ENCODE measurements at places on chromosomes 2 and 18. TPM values are rescaled to one million over a fixed set of nuclear protein-coding genes. Genes with fewer than 3 reads are reported as not detected.

The ATIC gene
- 165 TPM for total RNA-seq

The SERPINB4 gene
- not detected for total RNA-seq

The REEP1 gene
- 0.10 TPM for total RNA-seq

The CCDC68 gene
- total RNA-seq = not detected

The ANKRD30B gene
- not detected for total RNA-seq

The MYO1B gene
- total RNA-seq = 14.3 TPM

The GRHL1 gene
- 1.8 TPM for total RNA-seq

The KLHL41 gene
- not detected for total RNA-seq

The HOXD12 gene
- total RNA-seq = not detected

The UGT1A5 gene
- total RNA-seq = not detected

The CD207 gene
- total RNA-seq = not detected

The DUSP19 gene
- 0.73 TPM for total RNA-seq

The UBXN2A gene
- total RNA-seq = 9.7 TPM

Measured in T-helper 1 cell treated with Interleukin-12 subunit alpha and Interleukin-12 subunit beta and Interleukin-4 antibody, amounts not matched to agents 30 ng/mL and 1 ng/mL, for 36 hours (primary cell).